ENCODE measurements at places on chromosomes 4 and X.

GRCh38 chr4:69800599-69800998, 40.2 kb upstream of the SULT1B1 start:
- DNase-seq = no peak

GRCh38 chr4:134560728-134561127, 359.1 kb upstream of the PABPC4L start:
- DNase-seq = no peak

- DNase-seq = no peak
Measured at GRCh38 chr4:177266506-177266905, 43.2 kb upstream of the NEIL3 start.

DNA sequence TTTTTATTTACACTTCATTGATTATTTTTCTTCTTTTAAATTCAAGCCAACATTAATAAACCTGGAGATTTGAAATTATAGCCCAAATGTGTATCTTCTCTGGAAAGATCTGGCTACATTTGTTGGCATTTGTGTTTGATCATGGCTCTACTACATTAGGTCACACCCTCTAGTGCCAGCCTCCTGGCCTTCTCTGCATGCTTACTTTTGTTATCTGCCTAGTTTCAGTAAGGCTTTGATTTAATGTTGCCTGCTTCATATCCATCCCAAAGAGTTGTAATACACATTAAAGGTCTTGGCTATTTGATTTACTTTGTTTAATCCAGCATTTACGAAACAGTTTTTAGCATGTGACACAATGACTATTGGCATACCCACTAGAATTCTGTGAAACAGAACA, 224.5 kb downstream of the TRAM1L1 start:
- no peak for DNase-seq

DNA sequence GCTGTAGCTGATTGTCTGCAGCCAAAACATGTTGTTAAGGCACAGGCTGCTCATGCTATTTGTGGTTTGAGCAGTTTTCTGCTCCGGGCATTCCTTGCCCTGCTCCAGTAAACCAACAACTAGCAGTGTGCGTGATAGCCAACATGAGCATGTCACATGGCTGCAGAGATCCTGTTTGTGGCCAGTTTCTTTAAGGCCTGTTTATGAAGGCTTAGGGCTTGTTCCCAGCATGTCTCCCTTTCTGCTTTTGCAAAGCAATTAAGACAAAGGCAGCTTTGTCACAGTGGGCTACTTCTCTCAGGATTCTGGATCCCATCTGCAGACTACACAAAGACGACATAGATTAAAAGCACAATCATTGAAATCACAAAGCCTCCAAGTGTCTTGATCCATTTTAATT, 160.5 kb downstream of the ZNF518B start:
- no peak for DNase-seq

DNA sequence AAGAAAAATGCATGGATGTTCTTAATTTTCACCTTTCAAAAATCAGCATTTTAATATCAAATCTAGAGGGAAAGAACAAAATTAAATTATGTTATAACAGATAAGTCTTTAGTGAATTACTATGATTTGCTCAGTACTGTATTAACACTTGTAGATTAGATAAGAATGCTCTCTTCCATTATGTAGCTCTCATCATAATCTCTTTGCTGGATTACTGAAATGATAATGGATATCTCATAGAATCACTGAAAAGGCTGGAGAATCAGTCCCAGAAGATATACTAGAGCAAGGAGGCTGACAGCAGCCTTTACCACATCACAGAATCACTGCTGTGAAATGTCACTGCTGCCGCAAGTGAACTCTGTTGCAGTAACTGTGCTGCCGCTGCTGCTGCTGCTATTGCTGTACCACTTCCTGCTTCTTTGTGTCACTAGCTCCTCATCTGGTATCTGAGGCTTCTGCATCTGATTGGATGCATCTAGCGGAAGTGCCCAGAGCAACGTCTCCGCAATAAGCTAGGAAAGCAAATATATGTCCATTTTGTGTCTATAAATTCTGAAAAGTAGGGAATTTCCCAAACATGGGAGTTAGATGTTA, 738.2 kb downstream of the ADGRL3 start:
- DNase-seq = no peak

GRCh38 chr4:19473569-19473968, 778.1 kb upstream of the SLIT2 start:
- DNase-seq = no peak

- DNase-seq = no peak
Measured at GRCh38 chr4:145075742-145076468, 22.1 kb downstream of the ANAPC10 start.

GRCh38 chr4:165428957-165429356, 50.1 kb downstream of the CPE start:
- DNase-seq = no peak

- DNase-seq = no peak
Measured at GRCh38 chr4:60463857-60464502, 736.1 kb upstream of the ADGRL3 start.

Measured in stimulated activated CD4-positive, alpha-beta T cell treated with anti-CD3 and anti-CD28 coated beads, TNF-alpha, amount 100 ng/mL, for 48 hours (primary cell).